Stimulated activated CD4-positive, alpha-beta T cell treated with anti-CD3 and anti-CD28 coated beads, Interleukin-1b, Interleukin-23, amount 100 ng/mL, for 4 hours (primary cell): ENCODE measurements at places on chromosomes 3 and 15.

- DNase-seq: no peak
Observed at GRCh38 chr15:66850996-66851310, 148.9 kb downstream of the SMAD6 start.

DNA sequence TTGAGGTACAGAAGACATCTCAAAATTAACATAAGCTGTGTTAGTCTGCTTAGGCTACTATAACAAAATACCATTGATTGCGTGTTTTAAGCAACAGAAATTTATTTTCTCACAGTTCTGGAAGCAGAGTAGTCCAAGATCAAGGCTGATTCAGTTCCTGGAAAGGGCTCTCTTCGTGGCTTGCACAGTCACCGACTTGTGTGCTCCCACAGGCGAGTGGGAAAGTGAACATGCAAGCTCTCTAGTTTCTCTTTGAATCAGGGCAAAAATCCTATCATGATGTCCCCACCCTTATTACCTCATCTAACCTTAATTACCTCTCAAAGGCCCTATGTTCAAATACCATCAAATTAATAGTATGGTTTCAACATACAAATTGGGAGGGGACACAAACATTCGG, 505.9 kb downstream of the ZIC1 start:
- DNase-seq: no peak

DNA sequence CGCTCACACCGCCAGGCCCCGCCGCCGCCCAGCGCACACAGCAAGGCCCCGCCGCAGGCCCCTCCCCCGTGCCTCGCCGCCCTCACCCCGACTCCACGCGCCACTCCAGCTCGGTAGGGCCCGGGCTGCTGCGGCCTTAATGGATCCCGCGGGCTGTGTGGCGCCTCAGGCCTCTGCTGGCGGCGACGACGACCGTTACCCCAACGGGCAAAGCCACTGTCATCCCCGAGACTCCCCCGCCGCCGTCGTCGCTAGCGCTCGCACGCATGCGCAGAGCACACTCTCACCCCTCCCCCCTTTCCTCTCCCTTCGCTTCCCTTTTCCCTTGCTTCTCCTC, at the start of gene MSL2:
Gene MSL2, minus strand, starts transcription at position 272 of the 337 bp plus-strand sequence. CDS start 1,222 bp downstream, outside the sequence.
- DNase-seq: peak; percentile 64

DNA sequence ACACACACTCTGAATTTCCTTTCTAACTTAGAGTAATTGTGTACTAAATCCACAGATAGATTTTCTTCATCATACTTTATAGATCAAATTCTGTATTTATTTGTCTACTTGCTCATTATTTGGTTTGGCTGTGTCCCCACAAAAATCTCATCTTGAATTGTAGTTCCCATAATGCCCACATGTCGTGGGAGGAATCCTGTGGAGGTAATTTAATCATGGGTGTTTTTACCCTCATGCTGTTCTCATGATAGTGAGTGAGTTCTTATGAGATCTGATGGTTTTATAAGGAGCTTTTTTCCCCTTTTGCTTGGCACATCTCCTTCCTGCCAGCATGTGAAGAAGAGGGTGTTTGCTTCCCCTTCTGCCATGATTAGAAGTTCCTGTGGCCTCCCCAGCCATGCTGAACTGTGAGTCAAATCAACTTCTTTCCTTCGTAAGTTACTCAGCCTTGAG, 198.3 kb upstream of the TGFBR2 start:
- no peak for DNase-seq

- no peak for DNase-seq
Observed at GRCh38 chr3:171462224-171462623, 2.0 kb upstream of the TNIK start.

GRCh38 chr15:98728082-98728810, 79.9 kb downstream of the IGF1R start:
- no peak for DNase-seq

DNA sequence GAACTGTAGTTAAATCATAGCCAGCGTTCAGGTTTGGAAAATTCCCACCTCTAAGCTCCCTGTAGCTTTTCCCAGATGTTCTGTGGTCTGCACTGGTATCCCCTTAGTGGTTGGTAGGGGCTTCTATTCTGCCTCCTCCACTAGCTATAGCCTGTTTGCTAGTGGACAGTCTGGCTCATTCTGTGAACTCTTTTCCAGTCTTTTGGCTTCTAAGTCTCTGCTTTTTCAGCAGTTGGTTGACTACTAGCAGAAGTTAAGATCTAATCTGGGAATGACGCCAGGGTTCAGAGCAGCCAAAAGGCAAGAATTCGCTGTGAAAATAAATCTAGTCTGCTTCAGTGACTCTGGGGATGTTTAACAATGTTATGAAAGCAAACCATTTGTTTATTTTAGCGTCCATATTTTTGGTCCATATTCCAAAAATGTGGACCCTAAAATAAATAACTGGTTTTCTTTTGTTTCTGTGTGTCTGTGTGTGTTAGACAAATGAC, 73.7 kb upstream of the WDR72 start:
- DNase-seq: no peak

DNA sequence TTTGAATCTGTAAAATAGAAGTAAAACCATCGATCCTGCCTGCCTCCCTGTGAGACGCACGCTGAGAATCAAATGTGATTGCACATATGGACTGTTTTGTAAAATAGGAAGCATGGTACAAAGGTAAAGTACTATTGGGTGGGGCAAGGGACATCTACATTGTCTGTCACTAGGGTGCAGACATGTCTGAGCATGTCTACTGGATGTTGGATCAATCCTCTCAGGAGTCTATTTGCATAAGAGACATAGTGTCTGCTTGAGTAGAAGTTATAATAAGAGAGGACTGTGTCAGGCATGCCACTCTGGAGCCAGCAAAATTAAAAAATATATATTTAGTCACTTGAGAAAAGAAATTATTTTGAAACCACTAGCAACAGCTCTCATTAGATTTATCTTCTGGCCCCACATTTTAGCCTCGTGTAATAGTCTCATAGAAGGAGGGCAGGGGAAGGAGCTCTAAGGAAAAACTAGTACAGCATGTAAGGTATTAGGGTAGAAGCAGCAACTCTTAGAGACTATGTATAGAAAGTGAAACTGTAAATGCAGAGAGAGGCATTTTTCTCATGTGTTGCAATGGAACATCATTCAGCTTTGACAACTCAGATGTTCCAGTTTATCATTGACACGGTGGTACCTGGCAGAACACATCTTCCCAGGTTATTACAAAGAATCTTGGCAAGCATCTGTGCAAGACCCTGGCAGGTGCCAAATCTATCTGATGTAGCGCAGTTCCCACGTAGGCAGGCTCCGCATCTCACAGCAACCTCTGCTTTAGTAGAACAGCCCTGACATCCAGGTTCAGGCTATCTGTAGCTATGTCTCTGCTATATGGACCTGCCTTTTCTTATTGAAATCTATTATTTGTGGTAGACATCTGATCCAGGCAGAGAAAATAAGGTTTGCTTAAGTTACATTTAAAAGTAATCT, 85.2 kb upstream of the CHL1 start:
- DNase-seq: no peak
